LHCN-M2 (cell line): ENCODE measurements at places on chromosomes 12 and 14.

DNA sequence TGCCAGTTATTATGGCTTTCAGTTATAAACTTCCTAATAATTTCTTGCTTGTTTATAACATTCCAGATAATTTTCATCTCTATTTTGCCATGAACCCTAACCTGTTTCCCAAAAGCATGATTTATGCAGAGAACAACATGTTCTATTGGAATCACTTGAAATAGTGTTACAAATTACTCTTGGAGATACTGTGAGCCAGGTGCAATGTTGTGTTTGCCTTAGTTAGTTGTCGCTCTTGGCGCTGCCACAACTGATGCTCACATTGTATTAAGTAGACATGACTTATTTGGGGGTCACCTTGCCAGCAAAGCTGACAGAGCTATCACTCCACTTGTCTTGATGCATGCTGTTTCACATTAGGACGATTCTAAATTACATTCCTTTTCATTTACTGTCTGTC, 49.4 kb downstream of the TSPAN8 start:
- DNase-seq = peak; percentile 1

DNA sequence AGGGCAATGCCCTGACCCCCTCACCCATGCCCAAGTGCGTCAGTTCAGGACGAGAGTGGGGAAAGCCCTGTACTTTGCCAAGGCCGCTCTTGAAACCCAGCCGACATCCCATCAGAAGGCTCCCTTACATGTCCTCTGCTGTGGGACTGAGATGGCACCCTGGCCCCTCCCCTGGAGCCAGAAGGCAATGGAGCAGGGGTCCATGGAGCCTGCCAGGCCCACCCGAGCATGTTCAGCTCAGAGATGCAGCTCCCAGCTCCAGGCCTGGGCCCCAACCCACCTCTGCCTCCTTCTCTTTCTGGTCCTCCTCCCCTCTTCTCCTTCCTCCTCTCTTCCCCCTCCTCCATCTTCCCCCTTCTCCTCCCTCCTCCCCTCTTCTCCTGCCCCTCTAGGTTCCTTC, 95.5 kb downstream of the PAPOLA start:
- DNase-seq = no peak

GRCh38 chr14:52974406-52974805, 23.6 kb upstream of the FERMT2 start:
- DNase-seq = peak; percentile 52

DNA sequence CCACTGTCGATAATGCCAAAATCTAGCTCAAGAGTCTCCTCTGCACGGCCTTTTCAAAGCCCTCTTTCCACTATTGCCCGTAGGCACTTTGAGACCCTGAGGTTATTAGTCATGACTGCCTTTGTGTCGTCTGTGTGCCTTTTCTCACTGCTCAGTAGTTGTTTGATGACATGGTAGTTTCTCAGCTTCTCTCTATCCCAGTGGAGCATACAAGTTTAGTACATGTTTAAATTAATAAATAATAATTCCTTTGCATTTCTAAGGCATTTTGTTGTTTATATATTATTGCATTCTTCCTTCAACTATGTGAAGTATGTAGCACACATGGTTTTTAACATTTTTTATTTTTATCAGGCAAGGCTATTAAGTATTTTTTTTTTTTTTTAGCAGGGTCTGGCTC, 458.1 kb downstream of the PCNX1 start:
- no peak for DNase-seq

DNA sequence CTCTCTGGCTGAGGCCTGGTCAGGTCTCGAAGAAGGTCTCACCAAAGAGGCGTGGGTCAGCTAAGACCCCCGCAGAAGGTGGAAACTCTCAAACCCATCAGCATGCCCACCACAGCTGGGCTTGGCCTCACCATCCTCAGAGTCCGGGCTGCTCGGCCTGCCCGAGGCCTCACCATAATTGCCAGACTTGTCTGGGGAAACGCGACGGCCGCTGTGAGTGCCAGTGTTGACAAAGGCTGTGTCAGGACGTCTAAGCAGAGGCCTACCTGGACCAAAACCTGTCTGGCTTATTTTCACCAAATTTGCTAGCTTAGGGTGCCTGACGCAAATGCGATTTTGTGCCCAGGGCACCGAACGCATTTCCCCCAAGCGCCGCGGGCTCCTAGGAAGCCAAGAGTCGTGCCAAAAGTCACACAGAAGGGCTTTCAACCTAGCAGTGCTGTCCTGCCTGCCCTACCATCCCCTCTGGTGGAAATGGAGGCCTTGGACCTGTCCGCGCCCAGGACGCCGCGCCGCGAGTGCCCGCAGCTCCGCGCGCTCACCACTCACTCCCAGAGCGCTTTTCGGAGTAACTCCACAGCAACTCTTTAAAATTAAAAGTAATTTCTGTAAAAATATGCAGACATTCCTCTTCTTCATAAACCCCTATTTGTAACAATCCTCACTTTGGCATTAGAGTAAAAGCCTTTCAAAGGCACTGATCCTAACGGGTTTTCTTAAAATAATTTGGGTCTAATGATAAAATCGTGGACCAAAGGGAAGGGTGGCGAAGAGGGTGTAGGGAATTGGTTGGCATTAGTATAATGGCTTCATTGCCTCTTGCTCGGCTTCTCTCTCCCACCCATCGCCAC, 1.2 kb upstream of the ALX1 start:
- no peak for DNase-seq

DNA sequence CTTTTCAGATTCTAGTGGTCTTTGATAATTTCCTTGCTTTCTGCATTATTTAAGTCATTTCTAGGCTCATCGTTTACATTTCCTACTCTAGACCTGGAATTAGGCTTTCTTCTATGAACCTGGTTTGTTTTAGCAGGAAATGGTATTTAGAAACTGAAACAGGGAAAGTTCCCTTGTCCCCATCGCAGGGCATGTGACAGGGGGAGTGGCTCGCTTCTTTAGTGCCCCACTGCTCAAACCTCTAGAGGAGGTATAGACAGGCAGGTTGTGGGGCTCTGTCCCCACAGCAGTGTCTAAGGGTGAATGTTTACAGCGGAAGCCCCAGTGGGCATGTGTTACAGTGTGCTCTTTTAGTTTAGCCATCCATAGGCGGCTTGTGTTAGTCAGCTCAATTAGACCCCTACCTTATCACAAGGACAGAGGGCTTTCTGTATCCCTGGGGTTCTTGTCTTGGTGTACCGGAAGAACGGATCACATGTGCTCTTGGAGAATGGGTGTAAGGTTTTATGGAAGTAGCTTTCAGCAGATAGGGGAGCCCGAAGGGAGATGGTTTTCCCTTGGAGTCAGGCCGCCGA, 25.0 kb downstream of the IFT81 start:
- no peak for DNase-seq

DNA sequence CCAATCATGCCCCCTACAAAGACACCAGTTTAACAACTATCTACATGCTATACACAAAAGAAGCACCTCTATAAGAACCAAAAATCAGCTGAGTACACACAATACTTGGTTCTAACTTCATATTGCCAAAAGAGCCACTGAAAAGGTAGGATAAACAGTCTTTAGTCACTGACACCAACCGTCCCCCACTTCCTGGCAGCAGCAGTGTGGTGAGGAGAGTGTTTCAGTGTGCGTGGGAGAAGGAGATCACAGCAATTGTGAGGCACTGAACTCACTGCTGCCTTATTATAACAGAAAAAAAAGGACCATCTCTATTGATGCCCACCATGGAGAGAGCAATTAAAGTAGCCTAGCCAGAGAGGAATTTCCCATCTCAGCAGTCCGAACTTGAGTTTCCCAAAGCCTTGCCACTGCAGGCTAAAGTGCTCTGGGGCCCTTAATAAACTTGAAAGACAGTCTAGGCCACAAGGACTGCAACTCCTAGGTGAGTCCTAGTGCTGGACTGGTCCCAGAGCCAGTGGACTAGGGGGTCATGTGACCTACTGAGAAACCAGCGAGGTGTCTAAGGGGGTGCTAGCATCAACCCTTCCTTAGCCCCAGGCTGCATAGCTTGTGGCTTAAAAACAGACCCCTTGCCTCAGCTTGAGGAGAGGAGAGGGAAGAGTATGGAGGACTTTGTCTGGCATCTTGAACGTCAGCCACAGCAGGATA, 37.1 kb upstream of the LMNTD1 start:
- DNase-seq = no peak

DNA sequence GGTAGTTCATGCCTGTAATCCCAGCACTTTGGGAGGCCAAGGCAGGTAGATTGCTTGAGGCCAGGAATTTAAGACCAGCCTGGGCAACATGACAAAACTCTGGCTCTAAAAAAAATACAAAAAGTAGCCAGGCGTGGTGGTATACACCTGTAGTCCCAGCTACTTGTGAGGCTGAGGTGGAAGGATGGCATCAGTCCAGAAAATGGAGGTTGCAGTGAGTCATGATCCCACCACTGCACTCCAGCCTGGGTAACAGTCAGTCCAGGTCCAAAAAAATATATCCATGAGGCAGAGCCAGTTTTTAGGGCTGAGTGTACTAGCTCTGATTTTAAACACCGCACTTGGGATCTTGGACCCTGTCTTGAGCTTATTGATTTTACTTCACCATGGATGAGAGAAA, 30.6 kb upstream of the FICD start:
- DNase-seq = no peak

DNA sequence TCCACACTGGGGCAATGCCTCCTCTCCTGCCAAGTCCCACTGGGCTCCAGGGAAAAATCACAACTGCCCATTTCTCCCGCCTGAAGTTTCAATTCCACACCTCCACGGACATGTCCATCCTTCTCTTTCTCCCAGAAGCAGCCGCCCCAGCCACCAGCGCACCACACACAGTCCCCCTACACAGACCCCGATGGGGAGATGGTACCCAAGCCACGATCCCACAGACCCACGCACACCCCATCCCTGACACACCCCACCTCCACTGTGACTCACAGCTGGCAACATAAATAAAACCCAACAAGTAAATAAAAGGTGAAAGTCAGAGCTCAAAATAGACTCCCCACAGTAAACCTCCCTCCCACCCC, 2.6 kb downstream of the MSI1 start:
- DNase-seq = no peak

- no peak for DNase-seq
Measured at GRCh38 chr14:54840336-54840735, 62.3 kb downstream of the GCH1 start.

- peak; percentile 75 for DNase-seq
Measured at GRCh38 chr12:96196781-96197180, 2.6 kb downstream of the ELK3 start.

- no peak for DNase-seq
Measured at GRCh38 chr14:98864211-98864610, 407.8 kb downstream of the BCL11B start.

DNA sequence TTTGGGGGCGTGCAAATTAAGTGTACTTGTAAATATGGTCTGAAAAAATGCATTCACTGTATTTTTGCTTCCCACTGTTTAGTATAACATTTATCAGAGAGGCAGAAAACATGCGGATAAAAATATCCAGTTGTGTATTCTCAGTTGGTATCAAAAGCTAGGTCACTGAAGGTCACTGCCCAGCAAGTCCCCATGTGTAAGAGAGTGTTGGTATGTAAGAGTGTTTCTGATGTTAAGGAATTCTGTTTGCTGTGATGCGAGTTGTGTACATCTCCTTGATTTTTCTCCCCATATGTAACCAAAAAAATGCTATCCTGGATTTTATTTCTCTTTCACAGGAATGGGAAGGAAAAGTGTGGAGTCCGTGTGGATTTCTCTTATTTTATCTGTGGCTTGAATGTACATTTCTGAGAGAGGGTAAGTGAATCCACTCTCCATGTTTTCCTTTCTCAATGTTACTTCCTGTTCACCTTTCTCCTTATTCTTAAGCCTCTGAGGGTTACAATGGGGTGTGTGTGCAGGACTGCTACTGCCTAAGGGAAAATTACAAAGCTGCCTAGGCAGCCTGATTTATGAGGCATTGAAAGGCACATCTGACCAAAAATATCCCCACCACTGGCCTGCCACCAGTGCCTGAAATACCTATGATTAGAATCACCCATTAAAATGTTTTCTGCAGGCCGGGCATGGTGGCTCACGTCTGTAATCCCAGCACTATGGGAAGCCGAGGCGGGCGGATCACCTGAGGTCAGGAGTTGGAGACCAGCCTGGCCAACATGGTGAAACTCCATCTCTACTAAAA, 97.9 kb upstream of the USP44 start:
- DNase-seq = no peak

GRCh38 chr14:54590481-54590880, 23.6 kb downstream of the SAMD4A start:
- DNase-seq = peak; percentile 20

DNA sequence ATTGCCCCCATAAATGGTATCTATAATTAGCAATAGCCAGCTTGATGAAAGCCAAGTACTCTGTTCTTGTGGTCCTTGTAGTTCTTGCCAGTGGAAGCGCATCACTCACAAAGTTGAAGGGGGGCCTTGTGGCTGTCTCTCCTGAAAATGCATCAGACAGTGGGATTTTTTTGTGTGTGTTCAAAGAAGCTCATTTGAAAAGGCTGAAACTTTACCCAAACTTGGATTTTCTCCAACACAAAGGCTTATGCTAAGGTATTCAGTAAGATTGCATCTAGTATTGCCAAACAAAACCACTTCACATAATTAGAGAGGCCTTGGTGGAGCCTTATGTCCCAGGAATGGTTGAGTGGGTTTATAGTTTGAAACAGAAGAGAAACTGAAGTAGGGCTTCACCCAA, 216.7 kb upstream of the TMTC1 start:
- no peak for DNase-seq

DNA sequence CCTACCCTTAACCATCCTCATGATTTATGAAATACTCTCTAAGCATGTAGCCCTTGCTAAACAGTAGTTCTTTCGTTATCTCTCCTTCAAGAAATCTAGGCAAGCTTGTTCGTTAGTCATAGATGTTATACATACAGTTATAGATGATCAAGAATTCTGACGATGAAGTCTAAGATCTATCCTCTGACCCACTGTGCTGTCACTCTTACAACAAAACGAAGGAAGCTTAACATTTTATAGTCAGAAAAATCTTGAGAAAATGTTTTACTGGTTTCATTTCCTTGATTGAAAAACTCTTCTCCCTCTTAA, 68.9 kb downstream of the SPPL3 start:
- DNase-seq = no peak

- no peak for DNase-seq
Measured at GRCh38 chr12:27462151-27462694, 15.7 kb downstream of the SMCO2 start.

DNA sequence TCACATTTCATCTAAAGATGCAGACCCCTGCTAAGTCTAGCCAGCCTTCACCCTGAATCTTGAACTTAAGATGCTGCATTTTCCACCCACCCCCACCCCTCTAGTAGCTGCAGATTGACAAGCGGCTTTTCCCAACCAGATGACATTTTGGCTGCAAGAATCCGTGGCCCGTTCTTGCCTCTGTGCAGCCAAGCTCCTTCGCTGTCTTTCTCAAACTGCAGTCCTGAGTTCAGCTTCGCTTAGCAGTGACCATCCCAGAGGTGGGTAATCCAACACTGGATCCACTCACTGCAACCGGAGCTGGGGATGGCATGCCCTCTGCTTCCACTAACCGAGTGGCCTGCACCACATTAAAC, 765 bp upstream of the NFYB start:
- DNase-seq = no peak
